Natural killer cell (primary cell): ENCODE measurements at places on chromosomes 16 and 17. TPM values are rescaled to one million over a fixed set of nuclear protein-coding genes. Genes with fewer than 3 reads are reported as not detected.

- no peak overlapping the region for H3K27ac ChIP-seq
- no peaks in the 10 kb centered on the region for H3K36me3 ChIP-seq
- DNase-seq = no peak
- no peaks in the 10 kb centered on the region for H3K4me1 ChIP-seq
- H3K4me3 ChIP-seq = no peak overlapping the region
Measured at GRCh38 chr16:76182041-76182635, 95.1 kb upstream of the CNTNAP4 start.

Gene KRTAP4-4
- total RNA-seq = not detected

DNA sequence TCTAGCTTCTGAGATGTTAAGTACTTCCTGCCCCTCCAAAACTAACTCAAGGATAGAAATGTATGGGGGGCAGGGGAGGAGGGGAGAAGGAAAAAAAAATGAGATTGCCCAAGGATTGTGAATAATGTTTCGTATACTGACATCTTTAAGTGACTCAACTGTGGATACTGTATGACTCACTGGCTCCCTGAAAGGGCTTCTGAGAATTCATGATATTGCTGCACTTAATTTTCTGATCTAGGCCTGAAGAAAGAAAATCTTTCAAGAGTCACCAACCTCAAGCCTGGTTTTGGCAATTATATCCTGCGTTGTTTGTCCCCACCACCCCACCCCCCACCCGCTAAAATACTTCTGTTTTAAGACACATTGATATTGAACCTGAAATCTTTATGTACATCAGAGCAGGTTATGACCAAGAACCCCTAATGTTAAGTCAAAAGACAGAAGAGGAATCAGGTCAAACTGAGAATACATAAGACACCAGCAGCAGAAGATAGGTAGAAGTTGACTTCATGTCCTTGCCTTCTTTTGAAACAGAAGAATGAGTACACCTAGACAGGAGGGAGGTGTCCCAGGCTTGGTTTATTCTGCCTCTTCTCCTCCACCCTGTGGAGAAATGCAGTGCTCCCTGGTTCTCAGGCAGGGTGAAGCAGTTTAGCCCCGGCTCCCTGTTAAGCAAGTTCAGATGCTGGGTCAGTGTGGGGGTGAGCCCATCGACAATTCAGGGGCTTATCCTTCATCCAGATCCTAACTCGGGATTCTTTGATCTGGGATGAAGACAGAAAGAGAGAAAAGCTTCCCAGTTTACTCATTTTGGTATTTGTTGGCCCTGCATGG is 3.3 kb upstream of the FBXL20 start:
- H3K27me3 ChIP-seq = no peaks in the 10 kb centered on the region
- H3K4me3 ChIP-seq = no peak overlapping the region
- H3K27ac ChIP-seq = no peak overlapping the region
- no peak for DNase-seq
- H3K4me1 ChIP-seq = peaks cover 13% of the 10 kb centered on the region
- H3K36me3 ChIP-seq = peaks cover 21% of the 10 kb centered on the region

DNA sequence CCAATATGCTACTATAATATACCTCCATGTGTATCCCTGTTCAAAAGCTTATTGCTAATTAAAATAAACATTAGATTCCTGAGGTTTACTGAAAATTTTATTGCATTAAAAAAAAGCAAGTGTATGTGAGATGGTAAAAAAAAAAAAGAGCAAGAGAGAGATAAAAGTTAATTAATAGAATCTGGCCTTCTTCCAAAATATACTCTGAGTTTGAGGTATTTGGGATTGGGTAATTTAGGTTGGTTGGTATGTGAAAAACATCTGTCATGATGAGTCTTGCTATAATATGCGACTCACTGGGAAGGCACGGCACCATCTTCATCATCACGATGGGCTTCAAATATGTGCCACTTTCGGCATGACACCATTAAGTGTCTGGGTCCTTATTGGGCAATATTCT is 711.1 kb upstream of the SOX9 start:
- no peaks in the 10 kb centered on the region for H3K4me1 ChIP-seq
- H3K4me3 ChIP-seq = no peak overlapping the region
- no peak overlapping the region for H3K27ac ChIP-seq
- H3K36me3 ChIP-seq = no peaks in the 10 kb centered on the region

DNA sequence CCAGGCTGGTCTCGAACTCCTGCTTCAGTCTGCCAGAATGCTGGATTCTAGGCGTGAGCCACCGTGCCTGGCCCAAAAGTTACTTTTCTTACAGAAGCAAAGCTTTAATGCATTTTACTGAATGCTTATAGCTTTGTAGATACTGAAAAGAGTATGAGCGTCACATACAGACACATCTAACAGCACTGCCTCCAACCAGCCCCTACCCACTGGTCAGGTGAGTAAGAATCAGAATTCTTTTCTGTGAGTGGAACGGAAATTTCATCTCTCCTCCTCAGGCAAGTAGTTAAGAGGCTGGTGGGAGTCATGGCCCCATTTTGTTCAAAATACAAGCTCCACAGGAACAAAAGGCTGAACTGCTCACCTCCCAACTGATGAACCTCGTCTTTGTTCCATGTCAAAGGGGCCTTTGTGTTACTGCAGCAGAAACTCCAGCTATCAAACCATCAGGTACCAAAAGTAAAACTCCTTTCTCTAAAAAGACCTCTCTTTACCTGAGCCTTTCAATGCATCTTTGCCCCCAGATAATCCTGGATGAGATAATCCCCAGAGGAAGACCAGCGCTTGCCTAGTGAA is 92.4 kb upstream of the RPH3AL start:
- no peak for DNase-seq
- peaks cover 32% of the 10 kb centered on the region for H3K36me3 ChIP-seq
- H3K4me3 ChIP-seq = no peak overlapping the region
- no peaks in the 10 kb centered on the region for H3K27me3 ChIP-seq
- peaks cover 6% of the 10 kb centered on the region for H3K4me1 ChIP-seq

Gene HOXB2
- total RNA-seq = 21.6 TPM

GRCh38 chr17:57273490-57273889 is 17.2 kb downstream of the MSI2 start:
- DNase-seq = no peak
- no peaks in the 10 kb centered on the region for H3K4me1 ChIP-seq
- no peaks in the 10 kb centered on the region for H3K27me3 ChIP-seq
- H3K27ac ChIP-seq = no peak overlapping the region

Gene ITGAD
- total RNA-seq = 2.9 TPM

Gene APOBR
- 83.0 TPM for total RNA-seq

- H3K27ac ChIP-seq = no peak overlapping the region
- H3K27me3 ChIP-seq = no peaks in the 10 kb centered on the region
Measured at GRCh38 chr17:14923981-14924380, 341.1 kb downstream of the PMP22 start.

GRCh38 chr17:958712-959451 is 20.7 kb downstream of the NXN start:
- no peak overlapping the region for H3K27ac ChIP-seq
- H3K27me3 ChIP-seq = no peaks in the 10 kb centered on the region
- no peak for DNase-seq
- H3K4me1 ChIP-seq = no peaks in the 10 kb centered on the region

Gene HOXB9
- total RNA-seq = 0.18 TPM

DNA sequence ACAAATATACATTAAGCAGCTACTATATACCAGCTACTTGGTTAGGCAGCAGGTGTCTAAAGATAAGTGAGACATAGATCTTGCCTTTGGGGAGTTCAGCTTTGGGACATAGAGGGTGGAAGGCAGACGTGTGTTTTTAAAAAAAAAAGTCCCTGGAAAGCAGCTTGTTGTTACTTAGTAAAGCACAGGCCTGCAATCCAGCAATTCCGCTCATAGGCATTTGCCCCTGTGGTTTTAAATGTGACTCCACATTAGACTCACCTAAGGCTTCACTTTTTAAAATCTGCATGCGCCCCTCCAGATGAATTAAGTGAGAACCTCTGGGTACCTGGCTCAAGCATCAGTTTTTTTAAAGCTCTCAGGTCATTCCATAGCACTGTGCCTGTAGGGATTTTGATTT is 7.2 kb upstream of the MLYCD start:
- H3K27ac ChIP-seq = no peak overlapping the region
- no peaks in the 10 kb centered on the region for H3K36me3 ChIP-seq
- H3K4me1 ChIP-seq = no peaks in the 10 kb centered on the region
- no peak overlapping the region for H3K4me3 ChIP-seq

DNA sequence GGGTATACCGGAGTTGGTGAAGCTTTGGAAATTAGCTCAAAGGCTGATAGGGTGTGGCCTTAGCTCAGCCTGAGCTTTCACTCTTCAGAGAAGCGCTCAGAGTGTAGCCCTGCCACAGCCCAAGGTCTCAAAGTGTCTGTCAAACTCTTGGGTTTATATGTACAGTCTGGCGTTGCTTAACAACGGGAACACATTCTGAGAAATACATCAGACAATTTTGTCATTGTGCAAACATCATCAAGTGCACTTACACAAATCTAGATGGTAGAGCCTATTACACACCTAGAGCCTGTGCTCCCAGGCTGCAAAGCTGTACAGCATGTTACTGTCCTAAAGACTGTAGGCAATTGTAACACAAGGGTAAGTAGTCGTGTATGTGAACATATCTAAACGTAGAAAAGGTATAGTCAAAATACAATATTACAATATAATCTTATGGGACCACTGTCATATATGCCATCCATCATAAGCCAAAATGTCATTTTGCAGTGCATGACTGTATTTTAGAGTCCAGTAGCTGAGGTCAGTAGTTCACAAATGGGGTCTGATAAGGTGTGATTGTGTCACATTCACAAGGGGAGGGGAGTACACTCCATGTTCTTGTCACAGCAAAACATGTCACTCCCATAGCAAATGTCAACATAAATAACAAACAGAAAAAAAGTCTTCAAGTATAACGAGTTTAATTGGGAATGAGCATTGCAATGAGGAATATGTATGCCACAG is 20.6 kb downstream of the CHAD start:
- no peak overlapping the region for H3K4me3 ChIP-seq
- no peaks in the 10 kb centered on the region for H3K4me1 ChIP-seq
- no peak for DNase-seq
- no peak overlapping the region for H3K27ac ChIP-seq
- H3K27me3 ChIP-seq = no peaks in the 10 kb centered on the region
- no peaks in the 10 kb centered on the region for H3K36me3 ChIP-seq
